Naive thymus-derived CD8-positive, alpha-beta T cell (primary cell): ENCODE measurements at places on chromosomes 16 and 17. TPM values are rescaled to one million over a fixed set of nuclear protein-coding genes. Genes with fewer than 3 reads are reported as not detected.

Gene MRM3
- total RNA-seq, result 26.2 TPM

DNA sequence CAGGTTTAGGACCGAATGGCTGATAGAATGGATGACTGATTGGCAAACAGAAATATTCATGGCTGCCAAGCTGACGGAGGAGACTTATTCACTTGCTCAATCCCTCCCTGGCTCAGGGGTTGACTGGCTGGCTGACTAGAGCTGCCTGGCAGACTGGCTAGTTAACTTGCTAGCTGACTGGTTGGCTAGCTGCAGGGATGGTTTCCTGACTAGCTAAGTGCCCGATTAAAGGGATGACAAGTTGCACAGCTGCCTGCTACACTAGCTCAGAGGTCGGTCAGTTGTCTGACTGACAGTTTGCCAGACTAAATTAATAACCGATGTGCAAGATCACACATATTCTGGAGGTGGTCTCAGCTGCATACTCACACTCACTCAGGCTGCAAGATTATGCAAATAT lies 1208.4 kb upstream of the CDH8 start:
- H3K27ac ChIP-seq, result no peak overlapping the region
- no peak overlapping the region for H3K4me3 ChIP-seq
- no peaks in the 10 kb centered on the region for H3K36me3 ChIP-seq
- H3K4me1 ChIP-seq, result no peaks in the 10 kb centered on the region

Gene WFDC1
- total RNA-seq, result not detected

- peaks cover 17% of the 10 kb centered on the region for H3K27me3 ChIP-seq
- H3K4me1 ChIP-seq, result no peaks in the 10 kb centered on the region
- no peaks in the 10 kb centered on the region for H3K36me3 ChIP-seq
- no peak for DNase-seq
- H3K4me3 ChIP-seq, result no peak overlapping the region
Measured at GRCh38 chr16:84893849-84894599, 74.2 kb downstream of the CRISPLD2 start.

GRCh38 chr17:47267354-47267828 lies 13.8 kb downstream of the ITGB3 start:
- H3K4me3 ChIP-seq, result no peak overlapping the region
- H3K36me3 ChIP-seq, result no peaks in the 10 kb centered on the region
- H3K4me1 ChIP-seq, result peaks cover 6% of the 10 kb centered on the region

GRCh38 chr17:78127888-78128550 lies 536 bp downstream of the TMC6 start:
- peak overlapping the region; percentile 79 for H3K27ac ChIP-seq
- DNase-seq, result no peak
- peak overlapping the region; percentile 92 for H3K4me3 ChIP-seq
- peaks cover 14% of the 10 kb centered on the region for H3K36me3 ChIP-seq
- H3K27me3 ChIP-seq, result no peaks in the 10 kb centered on the region

DNA sequence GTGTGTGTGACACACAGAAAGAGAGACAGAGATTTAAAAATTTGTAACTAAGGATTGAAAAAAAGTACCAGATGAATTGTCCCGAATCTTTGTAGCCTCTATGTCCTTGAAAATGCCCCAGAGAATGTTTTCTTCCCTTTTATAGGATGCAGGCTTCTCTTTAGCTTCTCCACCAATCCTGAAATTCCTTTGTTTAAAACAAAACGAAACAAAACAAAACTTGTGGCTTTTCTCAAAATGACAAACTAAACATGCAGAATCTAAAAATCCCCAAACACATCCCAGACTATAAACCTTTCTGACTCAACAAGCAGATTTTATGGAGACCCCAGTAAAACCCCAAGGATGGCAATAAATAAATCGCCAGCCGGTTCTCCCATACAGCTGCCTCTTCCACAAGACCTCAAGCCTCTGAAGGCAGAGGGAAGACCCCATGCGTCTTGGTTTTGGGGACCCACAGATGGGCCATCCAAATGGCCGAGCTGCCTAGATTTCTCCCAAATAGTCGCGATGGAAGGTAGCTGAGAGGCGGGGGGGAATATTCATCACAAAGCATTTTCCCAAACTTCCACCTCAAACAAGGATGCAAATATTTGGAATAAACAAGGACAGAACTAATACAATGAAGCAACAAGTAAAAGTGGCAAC lies 269.5 kb upstream of the FOXF1 start:
- no peaks in the 10 kb centered on the region for H3K36me3 ChIP-seq
- peaks cover 3% of the 10 kb centered on the region for H3K4me1 ChIP-seq
- peak; percentile 18 for DNase-seq
- no peak overlapping the region for H3K27ac ChIP-seq
- no peak overlapping the region for H3K4me3 ChIP-seq

GRCh38 chr17:50953831-50954601 lies 87.9 kb upstream of the TOB1 start:
- no peak overlapping the region for H3K27ac ChIP-seq
- H3K27me3 ChIP-seq, result no peaks in the 10 kb centered on the region
- no peak for DNase-seq
- peaks cover 5% of the 10 kb centered on the region for H3K4me1 ChIP-seq
- H3K4me3 ChIP-seq, result no peak overlapping the region

Gene CDIPT
- 74.5 TPM for total RNA-seq

Gene IRX6
- total RNA-seq, result not detected

Gene ZNF750
- total RNA-seq, result not detected

GRCh38 chr16:73280388-73280787 lies 232.5 kb upstream of the ZFHX3 start:
- no peak overlapping the region for H3K4me3 ChIP-seq
- H3K4me1 ChIP-seq, result no peaks in the 10 kb centered on the region
- DNase-seq, result no peak
- peaks cover 3% of the 10 kb centered on the region for H3K27me3 ChIP-seq
- no peaks in the 10 kb centered on the region for H3K36me3 ChIP-seq
- no peak overlapping the region for H3K27ac ChIP-seq

DNA sequence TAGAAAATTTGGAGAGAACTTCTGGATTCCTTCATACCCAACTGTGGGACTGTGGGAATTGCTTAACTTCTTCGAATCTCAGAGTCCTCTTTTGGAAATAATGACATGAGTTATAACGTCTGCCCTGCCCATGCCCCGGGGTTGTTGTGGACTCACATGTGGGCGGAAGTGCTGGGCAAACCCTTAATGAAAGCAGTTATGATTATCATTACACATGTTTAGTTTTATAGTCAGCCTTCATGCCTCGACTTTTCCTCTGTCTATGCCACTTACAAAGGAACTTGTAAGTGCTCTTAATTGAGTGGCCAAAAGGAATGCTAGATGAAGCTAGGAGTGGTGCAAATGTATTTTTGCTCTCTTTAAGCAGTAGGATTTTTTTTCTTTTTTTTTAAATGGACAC lies 3.9 kb downstream of the KRT27 start:
- no peaks in the 10 kb centered on the region for H3K36me3 ChIP-seq
- H3K4me1 ChIP-seq, result peaks cover 5% of the 10 kb centered on the region
- H3K4me3 ChIP-seq, result no peak overlapping the region
- H3K27me3 ChIP-seq, result peaks cover 35% of the 10 kb centered on the region
- DNase-seq, result no peak

- H3K27me3 ChIP-seq, result peaks cover 2% of the 10 kb centered on the region
- H3K4me1 ChIP-seq, result no peaks in the 10 kb centered on the region
- no peak for DNase-seq
- H3K4me3 ChIP-seq, result no peak overlapping the region
- no peak overlapping the region for H3K27ac ChIP-seq
Measured at GRCh38 chr16:55142405-55142804, 181.6 kb upstream of the IRX6 start.

DNA sequence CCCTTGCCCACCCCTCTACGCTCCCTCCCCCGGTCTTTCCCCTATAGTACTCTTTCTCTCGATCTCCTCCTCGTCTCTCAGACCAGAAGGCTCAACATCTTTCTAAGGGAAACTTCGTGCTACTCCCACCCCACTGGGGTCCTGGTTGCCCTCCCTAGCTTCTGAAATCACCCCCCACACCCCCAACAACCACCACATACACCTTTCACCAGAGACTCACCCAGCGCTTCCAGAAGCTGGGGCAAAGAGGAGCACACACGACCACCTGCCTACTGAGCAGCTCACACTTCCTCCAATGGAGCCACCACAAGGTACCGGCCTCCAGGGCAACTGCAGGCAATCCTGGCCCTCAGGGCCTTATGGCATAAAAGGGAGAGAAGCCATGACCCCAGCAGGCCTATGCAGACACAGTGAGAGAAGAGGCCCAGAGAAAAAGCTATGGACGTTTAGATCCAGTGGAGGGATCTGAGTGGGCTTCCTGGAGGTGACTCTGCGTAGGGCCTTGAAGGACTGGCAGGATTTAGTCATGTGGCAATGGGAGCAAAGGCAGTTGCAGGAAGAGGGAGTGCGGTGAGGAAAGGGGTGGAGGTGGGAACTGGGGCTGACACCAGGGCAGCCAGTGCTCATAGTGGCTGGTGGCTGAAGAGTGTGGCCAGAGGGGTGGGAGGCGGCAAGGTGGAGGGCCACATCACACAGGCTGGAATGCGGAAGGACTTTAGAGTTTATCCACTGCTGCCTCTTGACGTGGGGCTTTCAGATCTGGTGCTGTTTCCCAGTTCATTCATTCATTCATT lies 12.1 kb upstream of the TMEM92 start:
- no peak overlapping the region for H3K27ac ChIP-seq
- no peaks in the 10 kb centered on the region for H3K36me3 ChIP-seq
- no peak overlapping the region for H3K4me3 ChIP-seq
- H3K4me1 ChIP-seq, result no peaks in the 10 kb centered on the region
- DNase-seq, result no peak

DNA sequence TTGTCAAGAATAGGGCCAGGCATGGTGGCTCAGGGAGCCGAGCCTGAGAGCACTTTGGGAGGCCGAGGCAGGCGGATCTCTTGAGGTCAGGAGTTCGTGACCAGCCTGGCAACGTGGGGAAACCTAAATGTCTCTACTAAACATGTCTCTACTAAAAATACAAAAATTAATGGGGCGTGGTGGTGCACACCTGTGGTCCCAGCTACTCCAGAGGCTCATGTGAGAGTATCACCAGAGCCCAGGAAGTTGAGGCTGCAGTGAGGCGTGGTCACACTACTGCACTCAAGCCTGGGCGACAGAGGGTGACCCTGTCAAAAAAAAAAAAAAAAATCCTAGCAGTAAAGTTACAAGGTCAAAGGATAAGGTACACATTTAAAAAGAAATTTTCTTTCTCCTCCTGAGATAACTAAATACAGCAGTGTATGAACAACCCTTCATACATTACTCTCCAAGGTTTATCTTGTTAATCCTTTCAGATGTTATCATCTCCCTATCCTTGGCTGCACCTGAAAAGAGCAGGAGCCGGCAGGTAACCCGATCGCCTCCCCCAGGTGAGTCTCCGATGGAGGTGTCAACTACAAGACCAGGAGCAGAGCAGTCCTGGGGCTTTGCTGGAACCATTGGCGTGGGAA lies 122.3 kb downstream of the GOSR1 start:
- no peaks in the 10 kb centered on the region for H3K27me3 ChIP-seq
- H3K4me1 ChIP-seq, result peaks cover 32% of the 10 kb centered on the region
- peak overlapping the region; percentile 98 for H3K4me3 ChIP-seq
- no peak for DNase-seq
- H3K36me3 ChIP-seq, result no peaks in the 10 kb centered on the region
- no peak overlapping the region for H3K27ac ChIP-seq

- peaks cover 2% of the 10 kb centered on the region for H3K4me1 ChIP-seq
- no peaks in the 10 kb centered on the region for H3K27me3 ChIP-seq
- H3K4me3 ChIP-seq, result no peak overlapping the region
- H3K27ac ChIP-seq, result no peak overlapping the region
- no peak for DNase-seq
Measured at GRCh38 chr17:76797241-76797840, 59.4 kb downstream of the MFSD11 start.

DNA sequence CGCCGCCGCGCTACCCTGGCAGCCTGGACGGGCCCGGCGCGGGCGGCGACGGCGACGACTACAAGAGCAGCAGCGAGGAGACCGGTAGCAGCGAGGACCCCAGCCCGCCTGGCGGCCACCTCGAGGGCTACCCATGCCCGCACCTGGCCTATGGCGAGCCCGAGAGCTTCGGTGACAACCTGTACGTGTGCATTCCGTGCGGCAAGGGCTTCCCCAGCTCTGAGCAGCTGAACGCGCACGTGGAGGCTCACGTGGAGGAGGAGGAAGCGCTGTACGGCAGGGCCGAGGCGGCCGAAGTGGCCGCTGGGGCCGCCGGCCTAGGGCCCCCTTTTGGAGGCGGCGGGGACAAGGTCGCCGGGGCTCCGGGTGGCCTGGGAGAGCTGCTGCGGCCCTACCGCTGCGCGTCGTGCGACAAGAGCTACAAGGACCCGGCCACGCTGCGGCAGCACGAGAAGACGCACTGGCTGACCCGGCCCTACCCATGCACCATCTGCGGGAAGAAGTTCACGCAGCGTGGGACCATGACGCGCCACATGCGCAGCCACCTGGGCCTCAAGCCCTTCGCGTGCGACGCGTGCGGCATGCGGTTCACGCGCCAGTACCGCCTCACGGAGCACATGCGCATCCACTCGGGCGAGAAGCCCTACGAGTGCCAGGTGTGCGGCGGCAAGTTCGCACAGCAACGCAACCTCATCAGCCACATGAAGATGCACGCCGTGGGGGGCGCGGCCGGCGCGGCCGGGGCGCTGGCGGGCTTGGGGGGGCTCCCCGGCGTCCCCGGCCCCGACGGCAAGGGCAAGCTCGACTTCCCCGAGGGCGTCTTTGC lies 3.1 kb downstream of the HIC1 start:
- H3K27me3 ChIP-seq, result peaks cover 32% of the 10 kb centered on the region
- peaks cover 27% of the 10 kb centered on the region for H3K36me3 ChIP-seq
- H3K4me3 ChIP-seq, result no peak overlapping the region
- peak; percentile 45 for DNase-seq

Gene HOXB6
- not detected for total RNA-seq

Gene TRAF4
- 32.3 TPM for total RNA-seq

Gene MPP2
- total RNA-seq, result 2.4 TPM

DNA sequence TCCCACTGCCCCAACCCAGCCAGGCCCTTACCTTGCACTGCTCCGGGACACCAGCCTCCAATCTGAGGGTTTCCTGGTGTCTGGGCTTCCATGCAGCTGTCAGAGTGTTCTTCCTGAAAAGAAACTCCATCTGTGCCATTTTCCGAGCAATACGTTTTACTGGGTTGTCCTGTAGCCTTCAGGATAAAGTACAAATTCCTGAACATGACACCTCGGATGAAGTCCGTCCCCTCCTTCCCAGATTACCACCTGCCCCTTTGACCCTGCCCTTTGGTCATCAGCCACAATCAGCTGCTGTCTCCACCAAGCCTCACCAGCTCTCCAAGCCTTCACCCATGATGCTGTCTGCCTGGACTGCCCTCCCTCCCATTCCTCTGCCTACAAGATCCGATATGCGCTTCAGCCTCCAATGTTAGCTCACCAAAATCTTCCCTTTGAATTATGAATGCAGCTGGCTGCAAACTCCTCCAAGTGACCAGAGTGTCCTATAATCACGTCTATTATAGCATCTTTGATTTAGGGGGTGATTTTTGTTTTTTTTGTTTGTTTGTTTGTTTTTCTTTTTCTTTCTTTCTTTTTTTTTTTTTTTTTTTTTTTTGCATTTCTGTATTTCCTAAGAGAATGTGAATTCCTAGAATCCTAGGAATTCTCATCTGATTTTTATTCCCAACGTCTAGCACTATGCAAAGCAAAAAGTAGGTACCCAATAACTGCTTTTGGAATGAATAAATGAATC lies 60.6 kb upstream of the KIFC3 start:
- H3K4me1 ChIP-seq, result no peaks in the 10 kb centered on the region
- no peak overlapping the region for H3K4me3 ChIP-seq
- no peak overlapping the region for H3K27ac ChIP-seq
- peaks cover 28% of the 10 kb centered on the region for H3K27me3 ChIP-seq
- DNase-seq, result no peak
- H3K36me3 ChIP-seq, result no peaks in the 10 kb centered on the region
